ENCODE measurements at places on chromosomes 1 and 21.

DNA sequence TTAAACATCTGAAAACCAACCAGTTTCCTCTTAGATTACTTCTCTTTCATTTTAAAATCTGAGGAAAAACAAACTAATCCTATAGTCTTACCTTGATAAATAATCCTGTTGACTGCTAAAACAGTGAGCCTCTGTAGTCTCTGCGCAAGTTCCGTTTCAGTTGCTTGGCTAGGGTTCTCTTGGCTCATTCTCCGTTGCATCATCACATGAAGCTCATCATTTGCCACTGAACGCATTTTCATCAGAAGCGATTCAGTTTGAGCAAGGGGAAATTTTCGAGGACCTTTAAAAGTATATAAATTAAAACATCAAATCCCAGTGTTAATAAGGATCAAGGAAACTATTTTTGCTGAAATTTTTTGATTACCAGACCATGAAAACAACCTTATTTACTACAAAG lies 96.7 kb upstream of the GNG4 start:
- no peak for DNase-seq

GRCh38 chr1:109918671-109919070 lies 8.0 kb downstream of the CSF1 start:
- DNase-seq, result no peak

DNA sequence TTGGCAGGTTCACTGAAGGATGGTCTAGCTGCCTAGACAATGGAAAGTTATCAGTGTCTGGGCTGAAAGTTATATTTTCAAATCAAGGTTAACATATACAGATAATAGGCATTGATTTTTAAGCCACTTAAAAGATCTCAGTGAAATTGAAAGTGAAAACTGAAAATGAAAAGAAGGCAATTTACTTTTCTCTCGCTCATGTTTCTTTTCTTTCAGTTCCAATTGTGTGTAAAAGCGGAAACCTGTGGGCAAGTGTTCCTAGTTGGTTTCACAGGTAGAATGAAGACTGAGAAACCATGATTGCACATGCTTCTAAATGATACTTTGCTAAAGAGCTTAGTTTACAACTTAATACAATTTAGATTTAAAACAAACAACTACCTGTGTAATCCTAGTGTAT lies 383.7 kb downstream of the ZP4 start:
- DNase-seq, result peak; percentile 9

DNA sequence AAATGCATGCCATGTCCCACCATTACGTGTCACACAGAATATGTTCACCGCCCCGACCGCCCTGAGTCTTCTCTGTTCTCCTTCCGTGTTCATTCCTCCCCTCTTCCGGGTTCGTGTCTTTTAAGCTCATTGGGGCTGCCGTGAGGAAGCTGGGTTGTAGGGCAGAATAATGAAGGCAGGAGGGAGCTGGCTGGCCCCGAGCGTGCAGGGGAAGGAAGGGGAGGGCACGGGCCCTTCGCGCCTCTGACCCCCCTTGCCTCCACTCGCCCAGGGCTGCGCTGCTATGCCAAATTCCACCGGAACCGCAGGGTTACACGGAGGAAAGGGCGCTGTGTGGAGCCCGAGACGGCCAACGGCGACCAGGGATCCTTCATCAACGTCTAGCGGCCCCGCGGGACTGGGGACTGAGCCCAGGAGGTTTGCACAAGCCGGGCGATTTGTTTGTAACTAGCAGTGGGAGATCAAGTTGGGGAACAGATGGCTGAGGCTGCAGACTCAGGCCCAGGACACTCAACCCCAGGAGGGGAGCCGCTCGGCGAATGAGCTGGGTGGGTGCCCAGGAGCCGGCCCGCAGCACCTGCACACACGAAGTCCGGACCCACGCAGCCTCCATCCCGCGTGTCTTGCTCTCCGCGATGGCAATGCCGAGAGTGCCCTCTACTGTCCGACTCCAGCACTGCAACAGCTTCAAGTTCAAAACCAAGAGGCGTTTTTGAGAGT lies 16.5 kb upstream of the AGTRAP start:
- DNase-seq, result peak; percentile 89

DNA sequence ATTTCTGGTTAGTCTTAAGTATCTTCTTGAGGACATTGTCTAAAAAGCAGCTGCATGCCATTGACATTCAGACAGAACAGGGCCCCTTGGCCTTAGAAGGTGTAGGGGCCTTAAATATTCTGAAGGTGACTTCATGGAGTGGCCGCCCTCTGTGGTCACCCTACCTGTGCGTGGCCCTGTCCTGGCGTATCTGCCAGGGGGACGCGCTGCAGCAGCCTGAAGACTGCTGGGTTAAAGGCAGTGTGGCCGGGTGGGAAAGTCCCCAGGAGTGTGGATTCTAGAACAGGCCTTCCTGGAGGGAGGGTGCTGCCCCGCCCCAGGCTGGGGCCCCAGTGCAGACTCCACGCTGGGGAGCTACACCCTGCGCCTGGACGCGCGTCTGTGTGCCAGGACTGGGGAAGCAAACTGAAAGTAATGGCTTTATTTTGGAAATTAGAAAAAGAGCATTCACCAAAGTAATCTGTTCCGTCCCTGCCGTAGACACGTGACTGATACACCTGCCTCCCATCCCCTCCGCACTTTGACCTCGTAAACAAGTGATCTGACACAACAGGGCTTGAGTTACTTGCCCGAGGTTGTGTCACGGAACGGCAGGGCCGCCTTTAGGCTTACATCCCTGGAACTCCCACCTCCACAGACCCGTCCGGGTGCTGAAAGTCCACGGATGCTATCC lies 1.8 kb downstream of the AGPAT3 start:
- DNase-seq, result peak; percentile 70

DNA sequence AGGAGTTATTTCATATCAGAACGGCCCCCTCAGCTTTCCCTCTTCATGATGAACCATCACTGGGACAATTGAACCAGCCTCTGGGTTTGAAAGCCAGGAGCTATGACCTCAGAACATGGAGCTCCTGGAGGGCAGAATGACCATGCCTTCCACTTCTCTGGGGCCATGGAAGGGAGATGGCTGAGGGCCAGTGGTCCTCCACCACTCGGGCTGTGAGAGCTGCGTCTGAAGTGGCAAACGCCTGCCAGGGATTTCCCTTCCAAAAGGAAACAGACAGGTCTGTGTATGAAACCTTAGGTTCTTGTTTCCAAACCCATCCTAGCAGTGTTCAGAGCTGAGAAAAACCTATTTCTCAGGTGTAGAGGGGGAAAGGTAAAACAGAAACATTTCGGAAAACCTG lies 22.5 kb downstream of the PKP1 start:
- DNase-seq, result no peak

DNA sequence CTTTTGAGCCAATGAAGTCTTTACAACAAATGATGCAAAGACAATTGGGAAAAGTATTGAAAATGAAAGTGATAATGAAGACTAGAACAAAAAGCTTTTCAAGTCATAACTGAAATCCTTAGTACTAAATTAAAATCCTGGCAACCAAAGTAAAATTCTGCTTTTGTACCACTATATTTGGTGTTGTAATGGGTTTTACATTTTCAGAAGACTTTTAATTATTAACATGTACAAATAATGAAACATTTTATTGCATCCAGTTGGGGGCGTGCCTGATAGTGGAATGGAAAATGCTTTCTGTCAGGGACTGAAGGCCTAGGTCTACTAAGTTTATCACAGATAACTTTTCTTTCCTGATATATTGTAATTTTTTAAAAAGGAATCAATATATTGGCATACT lies 89.4 kb downstream of the SDCCAG8 start:
- DNase-seq, result no peak

DNA sequence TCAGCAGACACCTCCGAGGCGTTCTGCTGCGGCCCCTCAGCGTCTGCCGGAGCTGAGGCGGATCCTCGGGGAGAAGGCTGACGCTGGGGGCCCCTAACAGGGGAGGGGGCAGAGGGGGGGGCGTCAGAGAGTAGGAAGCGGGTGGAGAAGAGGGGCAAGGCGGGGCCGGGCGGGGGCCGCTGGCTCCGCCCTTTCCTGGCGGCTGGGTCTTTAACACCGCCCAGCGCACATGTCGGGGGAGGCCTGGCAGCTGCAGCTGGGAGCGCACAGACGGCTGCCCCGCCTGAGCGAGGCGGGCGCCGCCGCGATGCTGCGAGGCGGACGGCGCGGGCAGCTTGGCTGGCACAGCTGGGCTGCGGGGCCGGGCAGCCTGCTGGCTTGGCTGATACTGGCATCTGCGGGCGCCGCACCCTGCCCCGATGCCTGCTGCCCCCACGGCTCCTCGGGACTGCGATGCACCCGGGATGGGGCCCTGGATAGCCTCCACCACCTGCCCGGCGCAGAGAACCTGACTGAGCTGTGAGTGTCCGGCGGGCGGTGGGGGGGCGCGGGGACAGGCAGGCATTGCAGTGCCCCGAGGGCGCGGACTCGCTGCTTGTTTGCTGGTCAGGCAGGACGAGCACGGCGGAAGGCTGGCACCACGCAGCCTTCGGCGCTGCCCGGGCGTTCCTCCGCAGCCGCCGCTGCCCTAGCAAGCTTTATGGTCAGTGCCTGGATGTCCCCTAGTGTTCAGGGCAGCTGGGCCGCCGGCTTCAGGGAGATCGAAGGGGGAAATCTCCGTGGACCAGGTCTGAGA lies at the start of gene NTRK1:
TSS of gene NTRK1 (plus strand) at position 238 of the 796 bp plus-strand sequence. CDS start at position 308, 70 bp downstream.
- peak; percentile 70 for DNase-seq

DNA sequence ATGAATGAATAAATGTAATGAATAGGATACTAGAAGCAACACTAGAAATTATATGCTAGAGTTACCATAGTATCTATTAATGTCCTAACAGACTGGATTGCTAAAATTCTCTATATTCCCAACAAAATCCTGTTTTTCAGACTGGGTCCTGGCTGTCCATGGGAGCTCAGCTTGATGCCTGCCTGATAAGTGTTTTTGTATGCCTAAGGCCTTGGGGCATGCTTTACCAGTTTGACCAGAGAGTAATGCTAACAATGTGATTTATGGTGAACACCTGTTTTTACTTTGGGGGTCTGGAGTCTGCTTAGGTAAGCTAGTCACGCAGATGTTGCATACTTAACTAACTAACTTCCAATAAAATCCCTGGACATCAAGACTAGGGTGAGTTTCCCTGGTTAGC lies 318.8 kb upstream of the DEPDC1 start:
- DNase-seq, result no peak

DNA sequence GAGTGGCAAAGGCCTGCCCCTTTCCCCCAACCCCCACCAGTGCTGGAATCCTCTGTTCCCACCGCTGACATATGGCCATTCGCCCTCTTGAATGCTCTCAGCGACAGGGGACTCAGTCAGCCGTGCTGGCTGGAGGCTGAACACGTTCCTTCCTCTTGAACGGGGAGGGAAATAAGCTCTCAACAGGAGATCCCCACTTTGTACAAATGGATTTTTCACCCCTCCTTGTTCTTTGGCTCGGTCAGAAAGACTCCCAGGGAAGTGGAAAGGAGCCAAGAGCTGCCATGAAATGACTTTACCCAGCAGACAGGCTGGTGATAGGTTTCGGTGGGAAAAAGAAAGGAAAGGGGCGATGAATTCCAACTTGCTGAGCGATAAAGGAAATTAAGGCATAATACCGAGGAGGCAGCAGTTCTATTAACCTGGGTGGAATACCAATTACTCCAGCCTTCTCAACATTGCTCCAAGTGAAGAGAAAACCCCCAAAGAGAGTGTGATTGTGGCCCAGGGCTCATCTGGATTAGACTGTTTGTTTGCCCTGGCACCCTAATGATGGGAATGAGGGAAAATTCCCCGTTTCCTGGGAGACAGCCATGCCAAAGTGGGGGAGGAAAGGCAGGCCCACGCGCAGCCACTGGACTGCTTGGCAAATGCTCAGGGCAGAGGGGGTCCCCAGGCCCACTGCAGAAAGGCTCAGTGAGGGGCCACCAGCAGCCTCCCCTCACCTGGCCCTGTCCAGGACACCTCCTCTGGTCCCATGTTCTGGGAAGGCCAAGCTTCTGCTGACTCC lies 23.9 kb downstream of the LRP8 start:
- no peak for DNase-seq

GRCh38 chr1:47647327-47647845 lies 209.5 kb downstream of the FOXD2 start:
- no peak for DNase-seq

DNA sequence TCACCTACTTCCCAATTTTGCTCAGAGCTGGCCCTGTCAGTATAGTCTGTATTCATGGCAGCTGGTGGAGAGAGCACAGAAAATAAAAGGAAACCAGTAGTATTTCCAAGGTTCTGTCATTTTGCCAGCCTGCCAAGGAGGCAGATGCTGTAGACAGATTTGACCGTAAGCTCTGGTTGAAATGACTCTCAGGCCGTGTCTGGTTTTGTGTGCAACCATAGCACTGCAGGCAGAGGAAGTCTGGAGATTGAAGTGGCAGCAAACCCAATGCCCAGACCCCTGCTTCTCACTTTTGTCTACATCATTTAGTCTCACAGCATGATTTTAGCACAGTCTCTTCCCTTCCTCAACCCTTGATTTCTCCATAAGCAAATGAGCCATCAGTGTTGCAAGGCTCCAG lies 291.7 kb downstream of the PAPPA2 start:
- DNase-seq, result no peak

- no peak for DNase-seq
Observed at GRCh38 chr1:235416662-235417049, 49.4 kb downstream of the TBCE start.

DNA sequence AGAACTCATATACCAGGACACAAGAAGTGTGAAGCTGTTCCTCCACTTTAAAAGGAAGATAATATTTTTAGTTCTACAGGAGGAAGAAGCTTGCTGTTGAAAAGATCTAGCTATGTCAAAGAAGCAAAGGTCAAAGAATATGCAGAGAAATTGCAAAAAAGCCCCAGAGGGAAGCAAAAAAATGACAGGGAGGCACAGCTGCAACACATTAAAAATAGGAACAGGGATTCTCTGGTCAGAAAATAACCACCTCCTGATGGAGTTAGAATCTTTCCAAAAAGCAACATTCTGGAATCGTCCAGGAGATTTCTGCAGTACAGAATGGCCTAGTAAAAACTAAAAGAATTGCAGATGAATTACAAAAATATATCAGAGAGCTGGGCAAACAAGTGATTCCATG lies 238.9 kb upstream of the PRMT6 start:
- DNase-seq, result no peak
